T-cell (primary cell): ENCODE measurements at places on chromosomes 5 and 9.

DNA sequence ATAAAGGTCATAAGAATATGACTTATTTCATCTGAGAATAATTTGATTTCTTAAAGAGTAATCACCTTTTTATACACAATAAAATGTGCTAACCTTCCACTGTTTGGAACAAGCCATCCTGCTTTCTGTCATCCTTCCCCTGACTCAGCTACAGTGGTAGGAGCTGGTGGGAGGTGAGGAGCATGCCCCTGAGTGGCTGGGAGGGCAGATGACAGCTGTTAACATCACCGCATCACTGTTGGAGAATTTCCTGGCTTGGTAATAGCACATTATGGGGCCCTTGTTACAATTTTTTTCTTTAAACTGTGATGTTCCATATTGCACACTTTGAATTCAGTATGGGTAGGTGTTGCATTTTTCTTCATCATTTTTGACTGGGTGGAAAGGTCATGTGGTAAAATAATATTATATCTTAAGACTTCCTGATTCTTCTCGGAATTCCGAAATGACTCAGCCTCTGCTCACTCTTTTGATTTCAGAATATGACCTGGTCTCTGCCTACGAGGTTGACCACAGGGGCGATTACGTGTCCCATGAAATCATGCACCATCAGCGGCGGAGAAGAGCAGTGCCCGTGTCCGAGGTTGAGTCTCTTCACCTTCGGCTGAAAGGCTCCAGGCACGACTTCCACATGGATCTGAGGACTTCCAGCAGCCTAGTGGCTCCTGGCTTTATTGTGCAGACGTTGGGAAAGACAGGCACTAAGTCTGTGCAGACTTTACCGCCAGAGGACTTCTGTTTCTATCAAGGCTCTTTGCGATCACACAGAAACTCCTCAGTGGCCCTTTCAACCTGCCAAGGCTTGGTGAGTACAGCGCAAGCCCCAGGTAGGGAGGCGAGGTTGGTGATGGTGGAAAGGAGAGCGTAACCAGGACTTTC lies 5.8 kb downstream of the ADAMTS16 start:
- DNase-seq: no peak

DNA sequence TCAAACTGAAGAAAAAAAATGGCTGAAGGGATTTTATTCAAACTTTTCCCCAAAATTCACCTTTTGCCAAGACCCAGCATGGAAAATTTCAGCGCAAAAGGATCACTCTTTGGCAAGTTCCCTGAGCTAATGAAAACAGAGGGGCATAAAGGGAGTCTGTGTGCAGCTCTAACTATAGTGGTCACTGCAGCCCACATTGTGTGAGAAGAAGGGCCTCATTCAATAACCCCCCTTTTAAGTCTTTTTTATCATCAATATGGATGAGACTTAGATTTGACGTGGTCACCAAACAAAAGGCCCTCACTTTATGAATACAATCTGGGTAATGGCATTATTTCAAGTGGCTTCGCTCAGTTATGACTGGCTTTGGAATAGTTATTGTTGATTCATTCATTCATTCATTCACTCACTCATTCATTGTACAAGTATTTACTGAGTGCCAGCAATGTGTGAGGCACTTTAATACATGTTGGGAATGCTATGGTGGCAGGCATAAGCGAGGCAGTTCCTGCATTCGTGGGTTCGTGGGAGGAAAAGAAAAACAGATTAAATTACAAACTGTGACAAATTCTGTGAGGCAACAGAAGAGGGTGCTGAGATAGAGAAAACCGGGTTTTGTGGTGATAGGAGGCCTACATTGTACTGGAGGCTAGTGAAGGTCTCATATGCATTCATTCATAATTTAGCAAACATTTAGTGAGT lies 145.7 kb upstream of the KLF4 start:
- no peak for DNase-seq

GRCh38 chr9:98775831-98776441 lies 20.4 kb downstream of the ANKS6 start:
- no peak for DNase-seq

- no peak for DNase-seq
These were observed 3.7 kb upstream of the WDR31 start for GRCh38 chr9:113343732-113344231.

DNA sequence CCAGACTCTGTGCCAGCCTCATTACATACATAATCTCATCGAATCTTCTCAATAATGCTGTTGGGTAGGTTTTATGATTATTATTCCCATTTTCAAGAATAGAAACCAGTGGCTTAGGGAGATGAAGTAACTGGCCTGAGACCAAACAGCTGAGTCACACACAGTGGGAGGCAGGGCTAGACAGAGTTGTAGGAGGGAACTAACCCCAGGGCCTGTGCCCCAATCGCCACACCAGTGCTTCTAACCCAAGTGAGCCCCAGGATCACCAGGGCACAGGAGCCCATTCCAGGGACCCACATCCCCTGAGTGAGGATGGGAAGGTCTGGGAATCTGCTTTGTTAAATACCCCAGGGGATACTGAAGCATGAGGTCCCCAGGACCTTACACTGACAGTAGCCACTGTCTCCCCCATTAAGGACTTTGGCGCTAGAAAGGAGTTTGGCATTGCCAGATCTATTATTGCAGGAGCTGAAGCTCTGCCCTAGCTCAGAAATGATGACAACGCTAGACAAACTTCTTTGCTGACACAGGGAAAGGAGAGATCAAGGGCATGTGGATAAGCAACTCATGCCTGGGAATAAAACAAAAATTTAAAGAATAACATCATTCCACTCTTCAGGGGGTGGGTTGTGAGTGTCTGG lies 63.8 kb upstream of the PPARGC1B start:
- DNase-seq: no peak
